ENCODE measurements at places on chromosomes 4 and X. TPM values are rescaled to one million over a fixed set of nuclear protein-coding genes. Genes with fewer than 3 reads are reported as not detected.

Gene NMU
- polyA plus RNA-seq = 2.2 TPM

Gene FGFBP2
- 99.3 TPM for polyA plus RNA-seq

Gene RTL3
- not detected for polyA plus RNA-seq

Gene SMARCA5
- polyA plus RNA-seq = 36.3 TPM

Gene SASH3
- 296 TPM for polyA plus RNA-seq

Gene SYNPO2
- 0.21 TPM for polyA plus RNA-seq

Gene SRPX
- 0.18 TPM for polyA plus RNA-seq

Gene MGARP
- 0.84 TPM for polyA plus RNA-seq

Gene GAGE12F
- not detected for polyA plus RNA-seq

Gene SSX2
- polyA plus RNA-seq = not detected

Gene ATOH1
- polyA plus RNA-seq = not detected

Gene TENM3
- not detected for polyA plus RNA-seq

Gene CENPI
- 0.15 TPM for polyA plus RNA-seq

Gene MAGEA12
- polyA plus RNA-seq = not detected

Gene TMPRSS11D
- polyA plus RNA-seq = not detected

Gene G6PD
- 10.7 TPM for polyA plus RNA-seq

Gene ADGRL3
- polyA plus RNA-seq = not detected

Gene EGFL6
- polyA plus RNA-seq = not detected

Gene CXorf49
- polyA plus RNA-seq = not detected

Data from CD8-positive, alpha-beta memory T cell (primary cell).